Heart left ventricle (tissue), 16 donors: ENCODE measurements at places on chromosomes 6 and 20. TPM values are rescaled to one million over a fixed set of nuclear protein-coding genes. Genes with fewer than 3 reads are reported as not detected.

POPDC3 gene
- 38.6 TPM for total RNA-seq

LRRN4 gene
- total RNA-seq = 0.16 TPM

PHACTR1 gene
- total RNA-seq = 71.4 TPM

TRIM10 gene
- total RNA-seq = not detected

PNPLA1 gene
- total RNA-seq = not detected

TGM3 gene
- not detected for total RNA-seq

UST gene
- total RNA-seq = 3.9 TPM

PKHD1 gene
- not detected for total RNA-seq

ERVFRD-1 gene
- not detected for total RNA-seq

LEMD2 gene
- 41.5 TPM for total RNA-seq

GJA10 gene
- not detected for total RNA-seq

SLC16A10 gene
- total RNA-seq = 6.5 TPM

DNA sequence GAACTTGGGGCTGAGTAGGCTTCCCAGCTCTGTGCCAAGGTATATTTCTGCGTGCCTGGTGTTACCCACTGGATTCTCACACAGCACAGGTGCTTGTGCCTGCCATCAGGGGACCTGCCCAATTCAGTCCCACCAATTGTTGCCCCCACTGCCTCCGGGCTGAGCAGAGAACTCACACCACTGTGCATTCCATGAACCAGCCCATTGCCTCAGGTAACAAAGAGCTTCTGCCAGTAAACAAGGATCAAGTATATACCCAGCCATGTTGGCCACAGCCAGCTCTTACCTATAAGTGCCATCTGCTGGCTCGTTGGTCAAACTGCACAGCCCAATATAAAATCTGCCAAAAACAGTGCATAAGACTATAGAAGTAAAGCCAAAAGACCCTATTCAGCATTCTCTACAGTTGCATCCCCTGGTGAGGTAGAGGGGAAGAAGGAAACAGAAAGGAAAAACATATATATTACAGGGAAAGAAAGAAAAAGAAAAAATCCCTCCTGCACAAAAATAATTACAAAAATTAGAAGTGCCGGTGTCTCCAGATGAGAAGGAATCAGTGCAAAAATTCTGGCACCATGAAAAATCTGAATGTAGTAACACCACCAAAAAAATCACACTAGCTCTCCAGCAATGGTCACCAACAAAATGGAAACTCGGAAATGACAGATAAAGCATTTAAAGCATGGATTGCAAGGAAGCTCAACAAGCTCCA lies 241.4 kb downstream of the IBTK start:
- no peak for DNase-seq

DNA sequence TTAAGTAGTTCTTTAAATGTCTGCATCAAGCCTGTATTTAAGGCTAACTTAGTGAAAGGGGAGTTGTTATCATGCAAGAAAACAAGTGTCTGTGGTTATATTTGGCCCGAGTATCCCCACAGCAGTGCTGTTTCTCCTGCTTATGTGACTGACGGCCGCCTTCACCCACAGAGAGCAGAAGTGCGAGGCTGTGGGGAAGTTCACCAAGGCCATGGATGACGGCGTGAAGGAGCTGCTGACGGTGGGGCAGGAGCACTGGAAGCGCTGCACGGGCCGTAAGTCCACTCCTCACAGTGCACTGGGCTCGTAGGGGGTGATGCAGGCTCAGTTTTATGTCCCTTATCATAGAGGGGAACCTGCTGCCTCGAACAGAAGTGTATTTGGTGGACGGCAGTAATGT lies 53.2 kb upstream of the SYNJ2 start:
- no peak for DNase-seq

GRCh38 chr6:63509652-63510352 lies 62.5 kb upstream of the LOC128125822 start:
- DNase-seq = peak; percentile 76

DNA sequence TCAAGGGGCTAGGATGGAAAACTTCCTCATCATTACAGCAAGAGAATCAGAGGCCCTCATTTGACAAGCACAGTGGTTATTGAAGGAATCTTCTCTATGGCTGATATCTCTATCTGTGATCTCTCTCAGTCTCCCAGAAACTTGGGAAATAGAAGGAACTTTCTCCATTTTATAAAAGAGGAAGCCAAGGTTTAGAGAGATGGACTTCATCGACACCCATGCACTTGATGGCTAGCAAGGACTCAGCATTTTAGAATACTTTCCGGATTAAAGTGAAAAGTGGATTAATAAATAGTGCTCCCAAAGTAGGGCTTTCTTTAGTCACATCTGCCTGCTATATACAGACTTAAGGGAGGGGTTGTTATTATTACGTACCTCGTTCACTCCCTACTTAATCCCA lies 34.2 kb upstream of the TGM3 start:
- no peak for DNase-seq

GRCh38 chr20:34953960-34954359 lies 1.6 kb downstream of the GSS start:
- no peak for DNase-seq

DNA sequence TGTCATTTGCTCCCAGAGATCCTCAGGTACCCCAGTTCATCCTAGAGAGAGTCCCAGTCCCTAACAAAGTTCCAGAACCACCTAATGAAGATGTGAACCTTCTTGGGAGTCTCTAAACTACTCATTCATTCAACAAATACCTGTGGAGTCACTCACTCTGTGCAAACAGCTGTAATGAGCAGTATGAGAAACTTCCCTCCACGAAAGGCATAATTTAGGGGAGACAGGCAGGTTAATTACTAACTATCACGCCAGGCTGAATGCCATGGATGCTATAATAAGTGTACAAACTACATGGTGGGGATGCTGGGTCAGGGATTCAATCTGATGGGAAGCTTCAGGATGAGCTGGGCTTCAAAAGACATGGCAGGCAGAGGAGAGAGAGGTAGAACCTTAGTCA lies 70.1 kb upstream of the AFDN start:
- no peak for DNase-seq

DNA sequence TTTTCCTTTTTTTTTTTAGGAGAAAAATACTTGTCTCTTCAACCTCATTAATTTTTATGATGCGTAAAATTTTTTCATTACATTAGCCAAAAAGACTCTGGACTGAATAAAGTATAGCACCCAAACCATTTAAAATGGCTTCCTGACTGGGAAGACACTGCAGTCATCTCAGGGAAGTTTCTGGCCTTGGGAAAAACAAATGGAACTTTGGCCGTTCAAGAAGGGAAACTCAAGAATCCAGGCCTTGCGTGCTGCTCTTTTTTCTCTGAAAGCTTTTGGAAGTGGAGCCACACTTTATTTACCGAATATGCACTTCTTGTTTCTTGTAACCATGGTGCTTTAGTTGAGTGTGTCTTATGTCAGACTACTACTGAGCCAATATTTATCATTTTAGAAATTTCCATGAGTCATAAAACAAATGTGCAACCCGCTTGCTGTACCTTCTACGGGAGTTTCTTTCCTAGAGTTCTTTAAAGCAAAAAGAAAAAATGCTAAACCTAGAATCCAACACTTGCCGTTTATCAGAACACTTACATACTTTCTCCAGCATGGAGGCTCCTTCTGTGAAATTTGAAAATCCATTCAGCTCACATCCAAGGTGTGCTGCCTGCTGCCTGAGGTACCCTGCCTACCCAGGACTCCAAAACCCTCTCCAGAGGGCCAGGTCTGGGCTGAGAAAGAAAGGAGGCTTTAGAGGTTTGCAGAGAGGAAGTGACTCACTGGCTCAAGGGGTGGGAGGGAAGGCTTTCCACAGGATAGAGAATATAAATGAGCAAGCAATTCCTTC lies 11.5 kb upstream of the DSTN start:
- no peak for DNase-seq

DNA sequence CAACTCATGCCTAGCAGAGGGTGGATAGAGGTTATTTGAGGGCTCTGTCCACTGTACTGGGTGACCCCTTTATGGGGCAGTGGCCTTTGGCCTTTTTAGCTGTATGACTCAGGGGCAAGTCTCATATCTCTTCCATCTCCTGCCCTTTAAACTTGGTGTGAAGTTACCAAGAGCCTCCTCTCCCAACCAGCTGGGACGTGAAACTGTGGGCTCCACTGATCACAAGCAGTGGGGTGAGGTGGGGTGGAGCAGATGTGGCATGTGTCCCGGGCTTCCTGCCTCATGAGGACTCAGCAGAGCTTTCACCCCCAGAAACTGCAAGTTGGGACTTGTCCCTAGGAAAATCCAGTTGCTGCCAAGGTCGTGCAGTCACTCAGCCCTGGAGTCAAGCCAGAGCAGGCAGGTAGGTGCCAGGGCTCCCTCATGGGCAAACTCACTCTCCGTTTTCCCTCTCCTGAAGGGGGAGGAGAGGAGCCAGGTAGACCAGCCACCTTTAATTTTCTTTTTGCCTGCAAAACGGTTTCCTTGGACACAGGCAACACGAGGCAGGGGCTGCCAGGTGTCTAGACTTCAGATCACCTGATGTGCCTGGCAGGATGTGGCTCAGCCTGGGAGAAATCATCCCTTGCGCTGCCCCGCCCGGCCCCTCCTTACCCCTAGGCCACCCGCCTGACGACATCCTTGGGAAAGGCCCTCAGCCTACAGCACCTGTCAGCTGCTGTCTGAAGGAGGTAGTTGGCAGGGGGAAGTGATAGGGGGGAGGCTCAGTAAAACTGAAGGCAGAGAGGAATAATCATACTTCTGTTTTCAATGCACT lies 4.0 kb downstream of the CDKN1A start:
- DNase-seq = peak; percentile 49

DNA sequence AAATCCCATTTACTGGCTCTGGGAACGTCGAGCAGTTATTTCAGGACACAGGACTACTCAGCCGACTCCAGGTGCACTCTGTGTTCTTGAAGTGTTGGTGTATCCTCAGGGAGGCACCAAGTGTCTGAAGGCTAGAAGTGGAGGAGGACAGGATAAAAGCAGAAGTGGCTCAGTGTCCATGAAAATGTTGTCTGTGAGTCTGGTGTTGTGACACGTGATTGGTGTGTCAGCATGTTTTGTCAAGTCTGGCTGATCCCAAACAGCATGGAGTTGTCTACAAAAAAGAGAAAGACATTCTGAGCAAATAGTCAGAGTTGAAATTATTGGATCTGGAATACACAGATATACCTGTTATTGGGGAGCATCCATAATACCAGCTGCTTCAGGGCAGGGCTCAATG lies 30.3 kb downstream of the SCGN start:
- no peak for DNase-seq

- DNase-seq = no peak
These were observed 485.9 kb downstream of the EYS start for GRCh38 chr6:65221153-65221552.

GRCh38 chr6:11656491-11656890 lies 118.9 kb downstream of the TMEM170B start:
- no peak for DNase-seq

DNA sequence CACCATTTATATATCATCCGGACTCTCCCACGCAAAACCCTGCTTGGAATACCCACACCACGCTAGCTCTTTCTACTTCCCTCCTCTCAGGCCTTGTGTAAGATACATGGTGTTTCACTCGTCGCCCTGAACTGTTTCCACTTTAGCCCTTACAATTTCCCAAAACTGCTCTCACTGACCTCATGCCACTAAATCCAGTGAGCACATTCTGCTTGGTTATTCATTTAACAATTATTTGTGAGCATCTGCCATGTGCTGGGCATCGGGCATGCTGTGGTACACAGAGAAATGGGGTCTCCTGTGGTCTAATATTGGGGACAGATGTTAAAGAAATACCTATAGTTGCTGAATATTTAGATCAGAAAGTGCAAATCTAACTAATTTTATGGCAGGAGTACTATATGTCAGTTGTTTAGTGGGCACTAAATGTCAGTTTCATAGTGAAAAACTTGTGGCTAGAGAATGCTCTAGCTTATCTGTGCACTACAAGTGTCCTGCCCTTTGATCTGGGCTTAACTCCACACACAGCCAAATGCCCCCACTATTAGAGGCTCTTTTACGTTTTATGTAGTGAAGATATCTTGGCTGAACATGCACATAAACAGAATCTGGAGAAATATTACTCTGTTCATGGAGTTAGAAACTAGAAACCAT lies 41.0 kb downstream of the PLEKHG1 start:
- DNase-seq = no peak

DNA sequence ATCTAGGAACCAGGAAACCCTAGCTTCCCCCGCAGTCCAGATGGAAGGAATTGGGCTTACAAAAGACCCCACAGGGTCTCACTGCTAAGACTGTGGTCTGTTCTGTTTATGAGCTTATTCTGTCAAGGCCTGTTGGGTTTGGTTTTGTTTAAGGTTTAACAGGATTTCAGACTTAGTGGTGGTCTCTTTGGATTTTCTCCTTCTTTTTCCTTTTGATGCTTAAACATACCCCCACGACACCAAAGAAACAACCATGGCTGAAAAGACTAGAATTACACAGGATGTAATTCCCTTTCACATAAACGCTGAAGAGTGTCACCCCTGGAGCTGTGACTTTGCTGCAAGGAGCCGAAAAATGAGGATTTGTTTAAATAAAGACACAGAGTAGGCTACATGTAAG lies 408.6 kb downstream of the PREX1 start:
- DNase-seq = no peak

DNA sequence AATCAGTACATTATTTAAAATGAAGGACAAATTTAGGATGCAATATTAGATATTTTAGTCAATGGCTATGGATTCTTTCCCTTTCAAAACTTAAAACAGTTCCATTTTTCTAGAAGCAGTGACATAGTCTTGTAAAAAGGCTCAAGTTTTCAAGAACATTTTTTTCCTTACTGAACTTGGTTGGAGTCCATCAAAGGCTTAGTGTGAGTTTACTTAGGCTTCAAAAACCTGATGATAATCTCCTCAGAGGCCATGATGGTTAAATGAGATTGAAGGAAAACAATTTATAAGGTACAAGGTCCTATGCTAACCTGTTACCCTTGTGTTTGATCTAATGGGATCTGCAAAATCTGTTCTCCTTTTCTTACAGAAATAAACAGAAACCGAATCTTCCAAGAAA lies 531.8 kb downstream of the UTRN start:
- DNase-seq = no peak

DNA sequence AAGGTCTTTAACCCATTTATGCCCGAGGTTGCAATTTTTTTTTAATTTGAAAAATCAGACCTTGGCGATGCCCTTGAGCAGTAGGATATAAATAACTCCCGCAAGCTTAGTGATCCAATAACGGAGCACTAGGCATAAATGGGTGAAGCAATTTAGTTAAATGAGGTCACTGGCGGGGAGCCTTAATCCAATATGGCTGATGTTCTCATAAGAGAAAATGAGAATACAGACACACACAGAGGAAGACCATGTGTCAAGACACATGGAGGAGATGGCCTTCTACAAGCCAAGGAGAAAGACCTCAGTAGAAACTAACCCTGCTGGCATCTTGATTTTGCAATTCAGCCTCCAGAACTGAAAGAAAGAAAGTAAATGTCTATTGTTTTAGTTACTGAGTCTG lies 735 bp downstream of the SIRPG start:
- DNase-seq = no peak

DNA sequence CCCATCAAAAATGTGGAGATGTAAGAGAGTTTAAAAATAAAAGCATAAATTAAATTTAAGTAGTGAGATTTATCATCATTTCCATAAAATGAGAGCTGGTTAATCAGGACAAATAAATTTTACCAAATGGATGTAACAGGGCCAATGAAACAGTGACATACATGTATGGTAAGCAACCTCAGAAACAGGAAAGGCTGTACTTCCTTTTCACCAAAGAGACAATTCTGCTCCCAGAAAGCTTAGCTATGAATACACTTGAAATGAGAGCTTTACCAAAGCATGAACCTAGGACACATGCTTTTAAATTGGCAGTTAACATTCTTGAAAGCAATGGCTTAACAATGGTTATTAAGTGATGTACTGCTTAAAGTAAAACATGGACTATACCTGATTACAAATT lies 12.1 kb upstream of the UBE2J1 start:
- no peak for DNase-seq

GRCh38 chr6:35202066-35202546 lies 11.7 kb upstream of the SCUBE3 start:
- no peak for DNase-seq

- no peak for DNase-seq
These were observed 39.2 kb downstream of the SRSF3 start for GRCh38 chr6:36633370-36633769.
